ENCODE measurements at places on chromosomes 7 and 10.
A peak's percentile ranks its signal among the peaks of the same experiment; 100 is the strongest.

GRCh38 chr10:3347413-3348182 is 175.0 kb upstream of the PITRM1 start:
- no peak for DNase-seq

DNA sequence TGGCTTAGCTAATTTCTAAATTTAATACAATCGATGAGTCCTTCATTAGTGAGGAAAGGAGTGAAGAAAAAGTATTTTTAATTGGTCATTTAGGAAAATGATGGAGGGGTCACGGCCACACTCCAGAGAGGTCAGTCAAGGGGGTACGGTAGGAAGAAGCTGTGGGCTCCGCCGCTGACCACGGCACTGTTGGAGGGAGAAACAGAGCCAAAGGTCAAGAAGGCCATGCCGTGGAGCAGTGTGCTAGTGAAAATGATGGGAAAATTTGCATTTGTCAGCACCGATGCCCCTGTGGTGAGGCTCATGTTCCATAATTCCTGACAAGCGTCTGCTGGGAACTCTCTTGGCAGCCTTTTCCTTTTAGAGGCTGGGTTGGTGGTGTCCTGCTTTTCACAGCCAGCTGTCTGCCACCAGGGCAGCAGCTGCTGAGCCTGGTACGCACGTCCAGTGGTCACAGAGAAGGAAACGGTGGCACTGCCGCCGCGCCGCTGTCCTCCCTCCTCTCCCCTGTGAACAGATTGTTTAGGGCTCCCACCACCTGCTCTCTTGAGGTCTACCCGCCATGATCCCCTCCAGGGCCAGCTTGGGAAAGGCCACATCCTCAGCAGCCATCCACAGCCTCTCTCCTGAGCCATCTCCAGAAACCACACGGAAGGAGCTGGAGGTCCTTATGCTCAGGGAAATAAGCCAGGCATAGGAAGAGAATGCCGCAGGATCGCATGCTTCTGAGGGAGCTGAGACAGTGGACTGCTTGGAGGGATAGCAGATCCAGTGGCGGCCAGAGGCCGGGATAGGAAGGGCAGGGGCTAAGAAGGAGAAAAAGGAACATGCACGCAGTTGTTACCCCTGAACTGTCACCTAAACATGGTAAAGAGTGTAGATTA is 263.7 kb upstream of the PPP2R2D start:
- DNase-seq, result no peak

DNA sequence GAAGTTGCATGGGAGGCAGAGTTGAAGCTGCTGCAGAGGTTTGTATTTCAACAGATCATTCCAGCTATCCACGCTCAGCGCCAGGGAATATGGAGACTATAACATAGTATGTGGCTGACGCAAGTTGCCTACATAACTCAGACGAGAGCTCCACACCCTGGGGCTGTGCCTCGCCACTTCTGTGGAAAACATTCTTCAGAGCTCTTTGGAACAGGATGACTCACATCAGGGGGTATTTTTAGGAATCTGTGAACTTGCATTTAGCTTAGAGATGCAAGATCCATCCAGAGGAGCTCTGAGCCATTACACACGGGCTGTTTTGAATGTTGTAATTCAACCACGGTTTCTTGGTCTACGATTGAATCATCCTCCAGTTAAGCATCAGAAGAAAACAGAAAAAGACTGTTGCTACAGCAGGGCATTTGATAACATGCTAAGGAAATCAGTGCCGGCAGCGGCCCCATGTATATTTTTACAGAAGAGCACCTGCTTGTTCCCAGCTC is 481.5 kb upstream of the AKR1E2 start:
- no peak for DNase-seq

- DNase-seq, result peak; percentile 73
Measured at GRCh38 chr7:151759591-151760042, 117.3 kb downstream of the PRKAG2 start.

- DNase-seq, result no peak
Measured at GRCh38 chr7:94251-94801, 98.0 kb upstream of the FAM20C start.

DNA sequence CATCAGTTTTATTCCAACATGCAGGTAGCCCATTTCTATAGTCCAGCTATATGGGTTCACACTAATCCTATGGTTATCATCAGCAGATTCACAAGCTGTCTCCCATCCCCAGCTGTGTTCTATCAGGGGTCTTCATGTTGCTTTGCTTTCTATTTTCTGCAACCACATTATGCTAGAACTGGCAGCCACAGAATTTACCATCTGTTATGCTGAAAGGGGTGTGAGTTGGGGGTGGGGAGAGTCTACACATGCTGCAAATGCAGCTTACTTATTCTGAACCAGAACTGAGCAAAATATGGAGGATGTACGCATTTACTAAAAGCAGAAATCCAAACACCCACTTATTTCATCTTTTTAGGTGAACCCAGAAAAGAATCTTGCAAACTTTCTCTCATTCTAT is 32.9 kb downstream of the SHTN1 start:
- DNase-seq, result no peak

GRCh38 chr7:121195874-121196273 is 132.9 kb upstream of the WNT16 start:
- no peak for DNase-seq

DNA sequence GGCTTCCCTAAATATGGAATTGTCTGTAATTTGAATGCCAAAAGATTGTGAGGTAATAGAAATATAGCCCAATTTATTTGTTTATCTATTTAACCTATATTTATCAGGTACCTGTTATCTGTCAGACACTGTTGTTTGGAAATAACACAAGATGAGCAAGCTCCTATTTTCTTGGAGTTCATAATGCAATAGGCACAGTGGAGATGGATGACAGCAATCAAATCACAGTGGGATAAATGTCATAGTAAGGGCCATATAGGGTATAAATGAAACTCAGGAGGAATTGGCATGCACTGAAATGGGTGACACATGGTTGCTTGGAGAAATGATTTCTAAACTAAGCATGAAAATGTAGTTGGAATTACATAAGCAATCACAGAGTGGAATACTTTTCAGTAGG is 761.8 kb upstream of the MBL2 start:
- DNase-seq, result no peak

DNA sequence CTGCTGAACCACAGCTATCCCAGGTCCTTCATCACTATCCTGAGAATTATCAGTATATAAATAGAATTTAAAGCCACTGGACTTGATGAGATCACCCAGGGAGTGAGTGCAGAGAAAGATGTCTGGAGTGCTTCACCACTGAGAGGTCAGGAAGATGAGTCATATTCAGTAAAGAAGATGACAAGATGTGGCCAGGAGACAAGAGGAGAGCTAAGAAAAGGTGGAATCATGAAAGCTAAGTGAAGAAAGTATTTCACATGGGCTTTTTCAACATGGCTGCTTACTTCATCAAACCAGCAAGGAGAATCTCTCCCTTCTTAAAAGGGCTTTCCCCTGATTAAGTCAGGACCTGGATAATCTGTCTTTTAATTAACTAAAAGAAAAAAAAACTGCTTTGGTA is 9.1 kb upstream of the PRKAR2B start:
- DNase-seq, result no peak

DNA sequence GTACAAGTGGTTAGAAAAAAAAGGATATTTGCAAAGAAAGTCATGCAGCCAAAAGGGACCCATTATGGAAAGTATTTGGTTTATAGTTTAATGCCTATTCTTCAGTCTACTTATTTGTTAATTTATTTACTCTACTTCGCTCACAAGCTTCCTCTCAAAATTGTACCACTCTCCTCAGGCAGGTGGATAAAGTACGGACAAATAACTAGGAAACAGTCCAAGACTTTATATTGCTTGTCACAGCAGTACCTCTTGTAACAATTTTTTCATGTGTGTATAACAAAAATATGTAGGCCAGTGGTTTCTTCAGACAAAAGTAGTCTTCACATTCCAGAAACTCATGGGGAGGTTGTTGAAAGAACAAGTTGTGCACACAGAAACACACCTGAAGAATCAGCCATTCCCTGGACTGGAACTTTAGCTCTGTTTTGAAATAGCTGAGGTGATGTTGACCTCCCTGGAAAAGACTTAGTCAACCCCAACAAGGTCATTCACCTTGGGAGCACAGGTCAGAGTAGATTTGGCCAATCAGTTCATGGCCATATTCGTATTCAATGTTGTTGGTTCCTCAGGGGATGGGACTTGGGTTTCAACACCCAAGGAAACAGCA is 73.4 kb downstream of the TES start:
- no peak for DNase-seq

- peak; percentile 90 for DNase-seq
Measured at GRCh38 chr10:131249238-131249954, 62.1 kb downstream of the TCERG1L start.

- DNase-seq, result no peak
Measured at GRCh38 chr10:29186221-29186620, 102.6 kb upstream of the LYZL1 start.

- DNase-seq, result peak; percentile 91
Measured at GRCh38 chr7:88200789-88201188, 19.0 kb downstream of the SRI start.

- no peak for DNase-seq
Measured at GRCh38 chr7:46283852-46284251, 362.8 kb upstream of the IGFBP3 start.

GRCh38 chr7:136783934-136784333 is 84.5 kb upstream of the CHRM2 start:
- no peak for DNase-seq

- peak; percentile 28 for DNase-seq
Measured at GRCh38 chr7:76278540-76278939, 23.9 kb upstream of the HSPB1 start.

GRCh38 chr7:88091988-88092675 is 127.7 kb downstream of the SRI start:
- DNase-seq, result peak; percentile 69

DNA sequence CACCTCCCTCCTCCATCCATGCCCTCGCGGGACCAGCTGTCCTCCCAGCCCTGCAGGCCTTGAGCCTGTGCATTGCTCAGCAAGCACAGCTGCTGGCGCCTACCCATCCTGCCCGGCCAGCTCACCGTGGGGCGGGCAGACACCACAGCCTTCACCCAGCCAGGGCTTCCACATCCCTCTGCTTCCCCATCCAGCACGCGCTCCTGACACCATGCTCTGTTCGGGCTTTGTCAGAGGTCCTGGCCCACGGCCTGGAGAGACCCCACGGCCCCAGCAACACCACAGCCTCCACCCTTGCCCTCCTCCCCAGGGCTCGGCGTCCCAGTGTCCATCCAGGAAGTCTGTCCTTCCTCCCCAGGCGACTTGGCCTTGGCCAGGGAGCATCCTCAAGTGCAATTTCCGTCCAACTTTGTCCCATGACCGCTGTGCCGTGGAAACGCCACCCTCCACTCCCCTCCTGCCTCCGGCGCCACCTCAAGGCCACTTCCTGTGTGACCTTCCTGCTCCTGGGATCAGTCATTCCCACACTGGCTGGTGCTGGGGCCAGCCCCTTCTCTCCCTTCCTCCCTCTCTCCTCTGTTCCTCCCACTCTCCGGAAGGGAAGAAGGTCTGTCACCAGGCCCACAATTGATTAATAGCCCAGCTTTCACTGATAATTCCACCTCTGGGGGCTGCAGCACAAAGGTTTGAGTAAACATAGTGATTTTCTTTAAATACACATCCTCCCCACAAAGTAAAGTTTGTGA is 71.5 kb upstream of the SMNDC1 start:
- DNase-seq, result no peak

DNA sequence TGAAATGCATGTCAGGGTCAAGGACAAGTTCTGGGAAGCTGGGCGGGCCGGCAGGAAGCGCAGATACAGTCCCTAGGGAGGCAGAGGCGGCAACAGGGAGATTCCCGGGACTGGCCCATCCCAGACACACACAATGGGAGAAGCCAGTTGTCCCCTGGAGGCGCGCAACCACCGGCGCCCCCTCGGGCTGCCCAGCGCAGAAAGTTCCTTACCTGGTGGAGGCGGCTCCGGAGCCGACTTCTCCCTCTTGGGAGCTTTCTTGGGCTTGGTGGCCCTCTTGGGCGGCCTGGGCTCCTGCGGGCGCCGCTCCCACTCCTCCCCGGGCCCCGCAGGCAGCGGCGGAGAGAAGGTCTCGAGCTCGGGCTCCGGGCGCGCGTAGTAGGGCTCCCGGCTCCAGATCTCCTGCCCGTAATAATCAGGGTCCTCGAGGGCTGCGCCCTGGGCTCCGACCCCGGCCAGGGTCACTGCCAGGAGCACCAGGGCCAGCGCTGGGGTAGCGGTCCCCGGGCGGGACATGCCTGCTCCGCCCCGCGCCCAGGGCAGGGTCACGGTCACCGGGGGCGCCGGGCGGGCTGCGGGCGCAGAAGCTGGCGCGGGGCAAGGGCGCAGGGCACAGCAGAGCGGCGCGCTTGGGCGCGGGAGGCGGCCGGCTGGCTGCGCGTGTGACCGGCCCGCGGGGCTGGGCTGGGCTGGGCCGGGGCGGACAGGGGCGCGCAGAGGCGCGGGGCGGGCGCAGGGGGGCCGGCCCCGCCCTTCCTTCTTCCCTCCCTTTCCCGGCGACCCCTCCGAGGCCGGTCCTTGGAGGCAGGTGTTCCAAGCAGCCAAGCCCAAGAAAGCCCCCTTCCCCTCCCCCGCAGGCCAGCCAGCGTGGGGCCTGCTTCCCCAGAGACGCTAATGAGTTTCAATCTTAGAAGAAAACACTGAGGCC is at the start of gene CPXM2:
Gene CPXM2 (minus strand): TSS at position 664 of the 928 bp plus-strand sequence. CDS start 148 bp downstream, at position 516.
- DNase-seq, result no peak

DNA sequence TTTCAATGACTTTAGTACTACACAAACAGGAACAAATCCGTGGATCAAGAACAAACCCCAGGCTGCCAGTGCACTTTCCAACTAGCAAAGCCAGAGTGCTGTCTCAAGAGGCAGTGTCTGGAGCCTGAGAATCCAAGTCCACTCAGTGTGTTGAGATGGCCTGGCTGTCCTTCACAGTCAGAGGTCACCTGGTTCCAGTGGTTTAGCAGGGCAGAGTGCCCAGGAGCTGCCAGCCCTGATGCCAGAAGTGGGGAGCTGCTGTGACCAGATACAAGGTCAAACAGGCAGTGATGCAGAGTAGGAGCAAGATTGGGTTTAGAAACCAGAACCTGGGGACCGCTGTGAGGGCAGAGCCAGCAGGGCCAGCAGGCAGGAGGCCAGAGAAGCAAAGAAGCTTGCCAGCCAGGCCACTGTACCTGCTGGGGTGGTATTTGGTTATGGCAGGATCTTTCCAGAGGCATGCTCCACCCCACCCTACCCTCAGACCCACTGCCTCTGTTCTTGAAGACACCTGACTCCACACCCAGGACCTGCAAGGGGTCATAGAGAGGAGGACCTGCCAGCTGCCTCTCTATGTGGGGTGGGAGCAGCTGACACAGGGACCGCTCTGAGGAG is 35.6 kb upstream of the C10orf90 start:
- no peak for DNase-seq

GRCh38 chr7:155227788-155228458 is 69.8 kb upstream of the INSIG1 start:
- no peak for DNase-seq

GRCh38 chr7:45000093-45001032 is at the start of gene CCM2:
Gene CCM2, plus strand, starts transcription at chr7:45000201. Its CDS starts 133 bp downstream, at chr7:45000334.
- peak; percentile 64 for DNase-seq

- DNase-seq, result peak; percentile 57
Measured at GRCh38 chr7:27184337-27185012, 557 bp downstream of the HOXA11 start.

GRCh38 chr7:5615190-5616070 is 166.0 kb downstream of the RNF216 start:
- no peak for DNase-seq
